ENCODE measurements at places on chromosomes 5 and 9.

DNA sequence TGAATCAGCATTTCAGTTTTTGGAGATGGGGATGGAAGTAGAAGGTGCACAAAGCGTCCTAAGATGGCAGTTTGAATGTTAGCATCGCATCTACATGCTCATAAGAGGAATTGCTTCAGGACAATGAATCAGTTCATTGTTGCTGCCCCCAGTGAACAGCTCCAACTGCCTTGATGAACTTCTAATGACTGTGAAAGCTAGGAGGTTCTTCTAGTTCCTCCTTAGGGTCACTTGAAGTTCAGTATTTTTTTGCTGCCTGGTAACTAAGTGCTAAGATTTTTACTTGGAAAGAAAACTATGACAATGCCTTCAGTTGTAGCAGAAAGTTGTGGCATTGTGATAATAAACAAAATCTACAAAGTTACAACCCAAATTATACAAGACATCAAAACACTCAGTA lies 271.6 kb downstream of the RAB3C start:
- no peak for DNase-seq

- no peak for DNase-seq
Measured at GRCh38 chr5:103840600-103840999, 278.0 kb upstream of the NUDT12 start.

DNA sequence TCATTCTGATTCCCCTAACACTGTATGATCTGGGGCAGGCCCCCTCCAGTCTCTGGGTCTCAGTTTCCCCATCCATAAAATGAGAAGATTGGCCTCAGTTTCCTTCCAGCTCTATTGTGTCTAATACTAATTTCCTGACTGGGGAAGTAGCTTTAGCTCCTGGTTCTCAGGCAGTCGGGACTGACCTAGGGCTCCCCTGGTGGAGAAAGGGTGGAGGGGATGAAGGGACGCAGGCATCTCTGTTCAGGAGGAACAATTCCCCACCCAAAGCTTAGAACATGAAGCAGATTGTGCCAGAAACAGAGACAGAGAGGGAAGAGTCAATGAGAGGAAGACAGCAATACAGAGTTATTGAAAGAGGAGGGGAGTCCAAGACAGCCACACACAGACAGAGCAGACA lies 14.2 kb upstream of the PTGS1 start:
- DNase-seq = no peak

- peak; percentile 20 for DNase-seq
Measured at GRCh38 chr5:68396722-68397121, 181.2 kb downstream of the PIK3R1 start.

DNA sequence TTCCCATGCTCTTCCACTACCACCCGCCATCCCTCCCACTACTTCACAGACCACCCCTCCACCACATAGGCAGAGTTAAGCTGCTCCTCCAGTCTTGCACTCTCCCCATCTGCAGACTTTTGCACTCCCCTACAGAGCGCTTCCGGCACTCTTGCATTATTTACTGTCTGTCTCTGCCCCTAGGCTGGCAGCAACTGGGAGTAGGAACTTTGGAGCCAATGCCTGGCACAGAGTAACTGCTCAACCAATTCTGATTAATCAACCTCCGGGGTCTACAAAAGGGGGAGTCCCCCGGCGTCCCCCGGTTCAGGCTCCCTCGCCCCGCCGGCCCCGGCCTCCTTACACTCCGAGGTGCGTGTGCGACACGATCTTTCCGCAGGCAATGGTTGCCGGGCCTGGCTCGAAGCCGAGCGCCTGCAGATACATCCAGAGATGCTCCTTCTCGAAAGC lies 498 bp downstream of the HAUS6 start:
- no peak for DNase-seq
